Stimulated activated CD4-positive, alpha-beta T cell treated with anti-CD3 and anti-CD28 coated beads, Interleukin-12 subunit alpha, Interleukin-12 subunit beta, amount 100 ng/mL, for 48 hours (primary cell): ENCODE measurements at places on chromosomes 7 and 10.

DNA sequence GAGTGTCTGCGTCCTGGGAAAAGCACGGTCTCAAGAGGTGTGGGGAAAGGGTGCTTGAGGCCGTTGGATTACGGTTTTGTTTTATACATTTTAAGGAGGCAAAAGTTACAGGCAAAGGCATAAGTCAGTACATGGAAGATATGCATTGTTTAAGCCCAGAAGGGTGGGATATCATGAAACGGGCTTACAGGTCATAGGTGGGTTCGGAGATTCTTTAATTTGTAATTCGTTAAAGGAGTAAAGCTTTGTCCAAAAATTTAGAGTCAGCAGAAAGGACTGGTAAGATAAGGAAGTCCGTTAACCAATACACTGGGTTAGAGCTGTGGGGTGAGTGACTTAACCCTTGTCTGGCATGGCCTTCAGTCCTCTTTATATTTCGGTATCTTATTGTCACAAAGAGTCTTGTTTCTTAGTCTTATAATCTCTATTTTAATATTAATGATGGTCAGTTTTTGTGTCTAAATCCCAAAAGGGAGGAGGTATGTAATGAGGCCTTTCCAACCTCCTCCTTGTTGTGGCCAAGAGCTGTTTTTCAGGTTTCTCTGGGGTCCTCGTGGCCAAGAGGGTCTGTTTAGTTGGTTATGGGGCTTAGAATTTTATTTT, 12.7 kb downstream of the TSPAN14 start:
- no peak for DNase-seq

GRCh38 chr10:48511066-48511874, 93.6 kb downstream of the ARHGAP22 start:
- no peak for DNase-seq

- no peak for DNase-seq
Measured at GRCh38 chr10:74824184-74824899, 2.1 kb upstream of the KAT6B start.

DNA sequence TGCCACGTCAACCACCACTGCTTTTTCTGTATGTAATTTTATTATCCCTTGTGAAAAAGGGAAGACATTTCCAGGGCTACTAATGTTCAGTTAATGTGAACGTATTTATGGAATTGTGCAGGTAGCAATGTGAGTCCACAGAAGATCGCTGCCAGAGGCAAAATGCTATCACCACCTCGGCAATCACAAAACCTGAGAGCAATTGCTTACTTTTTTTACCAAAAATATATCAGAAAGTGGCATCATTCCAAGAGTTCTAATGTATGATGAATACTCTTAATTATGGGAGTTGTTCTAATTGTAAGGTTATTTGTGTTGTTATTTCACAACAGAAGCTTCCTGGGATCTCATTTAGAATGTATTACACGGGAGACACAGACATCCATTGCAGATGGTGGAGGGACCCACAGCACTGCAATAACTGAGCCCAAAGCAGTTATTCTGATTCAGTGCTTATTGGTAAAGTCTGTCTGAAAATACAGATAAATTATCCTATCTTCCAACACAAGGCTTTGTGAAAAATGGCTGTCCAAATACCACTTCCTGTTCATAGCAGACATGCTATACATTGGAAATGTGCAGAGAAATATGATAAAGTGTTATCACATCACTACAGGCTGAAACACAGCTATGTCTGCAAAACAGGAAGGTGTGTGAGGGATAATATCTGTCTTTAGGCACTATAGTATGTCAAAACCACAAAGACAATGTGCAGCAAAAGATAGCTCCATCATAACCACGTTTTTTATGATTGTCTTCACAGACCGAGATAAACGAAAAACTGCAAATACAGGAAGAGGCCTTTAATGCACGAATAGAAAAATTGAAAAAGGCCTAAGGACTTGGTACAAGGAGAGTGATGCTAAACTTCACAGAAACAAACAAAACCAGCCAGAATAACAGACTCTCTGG, 102.7 kb downstream of the CABCOCO1 start:
- no peak for DNase-seq

GRCh38 chr10:89025453-89025852, 34.9 kb downstream of the FAS start:
- DNase-seq, result no peak

DNA sequence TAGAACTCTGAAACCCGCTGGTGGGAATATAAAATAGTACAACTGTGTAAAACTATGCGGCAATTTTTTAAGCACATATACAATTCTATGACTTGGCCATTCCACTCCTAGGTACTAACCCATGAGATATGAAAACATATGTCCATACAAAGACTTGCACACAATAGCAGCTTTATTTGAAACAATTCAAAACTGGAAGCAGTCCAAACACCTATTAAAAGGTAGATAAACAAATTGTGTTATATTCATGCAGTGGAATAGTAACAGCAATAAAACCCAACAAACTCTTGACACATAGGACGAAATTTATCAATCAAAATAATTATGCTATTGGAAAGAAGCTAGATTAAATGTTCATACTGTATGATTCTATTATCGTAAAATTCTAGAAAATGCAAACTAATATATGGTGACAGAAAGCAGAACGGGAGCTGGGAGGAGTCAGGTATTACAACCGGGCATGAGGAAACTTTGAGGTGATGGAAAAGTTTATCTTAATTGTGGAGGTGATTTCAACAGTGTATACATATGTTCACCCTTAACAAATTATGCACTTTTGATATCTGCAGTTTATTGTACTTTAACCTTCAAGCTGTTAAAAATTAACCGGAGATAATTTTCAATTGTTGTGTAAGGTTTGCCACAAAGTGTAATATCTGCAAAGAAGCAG, 803 bp upstream of the STK31 start:
- no peak for DNase-seq

GRCh38 chr7:134707663-134708378, 61.2 kb downstream of the BPGM start:
- no peak for DNase-seq

DNA sequence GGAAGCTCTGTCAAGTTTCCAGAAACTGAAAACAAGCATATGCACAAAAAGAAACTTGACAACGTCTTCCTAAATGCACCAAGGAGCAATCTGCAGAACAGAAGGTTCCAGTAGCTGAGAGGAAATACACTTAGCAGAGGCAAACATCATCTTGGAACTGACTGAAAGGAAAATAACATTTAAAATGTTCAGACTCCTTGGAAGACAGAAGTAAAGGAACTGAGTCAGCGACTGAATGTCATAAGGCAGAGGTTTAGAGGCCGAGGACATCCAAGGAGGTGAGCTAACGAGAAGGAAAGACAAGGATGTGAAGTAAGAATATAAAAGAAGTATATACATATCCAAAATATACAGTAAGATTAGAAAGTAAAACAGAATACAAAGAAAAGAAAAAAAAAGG, 24.1 kb downstream of the SEMA3D start:
- DNase-seq, result no peak

DNA sequence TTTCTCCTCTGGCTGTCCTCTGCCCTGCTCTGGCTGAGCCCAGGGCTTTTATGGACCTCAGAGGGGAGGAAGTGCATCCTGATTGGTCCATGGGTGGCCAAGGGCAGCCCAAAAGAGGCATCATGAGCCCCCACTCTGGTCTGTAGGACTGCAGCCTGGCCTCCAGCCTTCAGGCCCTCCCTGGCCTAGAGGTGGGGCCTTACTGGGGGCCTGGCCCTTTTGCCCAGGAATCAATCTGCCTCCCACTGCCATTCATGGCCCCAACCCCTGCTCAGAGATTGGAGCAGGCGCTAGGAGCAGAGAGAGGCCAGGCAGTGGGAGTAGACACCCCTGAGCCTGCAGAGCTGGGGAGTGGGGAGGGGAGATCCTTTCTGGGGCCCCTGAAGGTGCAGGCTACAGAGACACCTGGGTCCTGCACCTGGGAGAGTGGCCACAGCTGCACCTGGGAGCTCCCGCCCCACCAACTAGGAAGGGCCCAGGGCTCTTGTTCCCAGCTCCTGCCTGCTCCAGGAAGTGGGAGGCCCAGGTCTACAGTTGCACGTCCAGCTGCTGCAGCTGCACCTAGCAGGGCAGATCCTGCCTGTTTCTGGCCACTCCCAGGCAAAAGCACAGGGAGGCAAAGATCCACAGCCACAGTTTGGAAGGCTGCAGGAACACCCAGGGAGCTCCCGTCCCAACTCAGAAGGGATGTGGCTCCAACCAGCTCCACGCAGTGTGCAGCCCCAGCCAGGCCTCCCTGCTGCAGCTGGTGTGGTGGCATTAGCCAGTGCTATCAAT, 6.4 kb upstream of the DYNC2I1 start:
- no peak for DNase-seq

DNA sequence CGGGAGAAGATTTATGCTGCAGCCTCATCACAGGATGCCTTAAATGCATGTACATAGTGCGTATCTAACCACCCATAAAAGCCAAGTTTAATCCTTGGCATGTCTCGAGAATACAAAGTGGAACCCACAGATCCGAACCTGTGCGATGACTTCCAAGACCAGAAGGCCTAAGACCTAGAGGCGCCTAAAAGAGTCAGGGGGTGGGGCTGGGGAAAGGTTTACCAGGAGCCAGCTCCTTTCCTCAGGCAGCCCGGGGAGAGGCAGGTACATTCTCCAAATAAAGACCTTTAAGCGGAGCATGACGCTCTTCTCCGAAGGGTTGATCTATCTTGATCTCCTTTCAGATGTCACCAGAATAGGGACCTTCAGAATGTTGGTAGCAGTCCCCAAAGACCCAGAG, 9.7 kb downstream of the SP8 start:
- no peak for DNase-seq

DNA sequence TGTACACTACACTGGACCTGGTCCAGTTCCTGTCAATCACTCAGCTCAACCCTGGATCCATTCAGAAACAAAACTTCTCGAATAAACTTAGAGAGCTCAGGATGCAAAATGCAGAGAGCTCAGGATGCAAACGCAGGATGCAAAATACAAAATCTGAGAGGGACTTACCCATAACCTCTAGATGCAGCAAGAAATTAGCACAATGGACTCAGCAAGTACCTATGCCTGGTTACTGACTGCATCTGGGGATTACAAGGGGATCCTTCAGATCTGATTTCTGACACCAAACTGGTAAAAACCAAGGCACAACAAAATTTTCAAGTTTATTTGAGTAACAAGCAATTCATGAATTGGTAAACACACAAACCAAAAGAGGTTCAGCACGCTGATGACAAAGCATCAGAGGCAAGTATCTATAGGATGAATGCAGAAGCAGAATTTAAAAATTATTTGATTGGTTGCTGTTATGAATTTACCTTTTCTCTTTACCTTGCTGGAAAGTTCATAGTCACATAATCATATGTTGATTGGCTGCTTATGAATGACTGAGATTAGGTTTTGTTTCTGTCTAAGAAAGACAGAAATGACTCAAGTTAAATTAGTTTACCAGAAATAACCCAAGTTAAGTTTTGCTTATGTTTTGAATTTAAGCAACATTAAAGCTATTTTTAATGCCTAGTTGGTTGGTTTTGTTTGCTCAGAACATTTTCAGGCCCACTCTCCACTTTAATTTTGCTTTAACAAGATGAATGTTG, 11.4 kb downstream of the GIMAP6 start:
- no peak for DNase-seq

- no peak for DNase-seq
Measured at GRCh38 chr7:23715099-23715498, 5.1 kb downstream of the STK31 start.

GRCh38 chr7:94351703-94352102, 43.0 kb upstream of the COL1A2 start:
- no peak for DNase-seq

GRCh38 chr7:21137640-21138039, 290.2 kb upstream of the SP4 start:
- no peak for DNase-seq

- DNase-seq, result no peak
Measured at GRCh38 chr7:150945171-150945852, 32.8 kb downstream of the KCNH2 start.

- no peak for DNase-seq
Measured at GRCh38 chr7:50664937-50665336, 99.7 kb upstream of the DDC start.

GRCh38 chr10:44995581-44995913, 5.2 kb upstream of the ZNF22 start:
- DNase-seq, result no peak

GRCh38 chr10:110392121-110392520, 87.4 kb upstream of the SMNDC1 start:
- DNase-seq, result no peak

GRCh38 chr7:42740408-42740807, 171.5 kb downstream of the C7orf25 start:
- DNase-seq, result no peak

- no peak for DNase-seq
Measured at GRCh38 chr7:121187676-121188075, 141.1 kb upstream of the WNT16 start.

GRCh38 chr7:46432708-46433107, 511.6 kb upstream of the IGFBP3 start:
- DNase-seq, result no peak

DNA sequence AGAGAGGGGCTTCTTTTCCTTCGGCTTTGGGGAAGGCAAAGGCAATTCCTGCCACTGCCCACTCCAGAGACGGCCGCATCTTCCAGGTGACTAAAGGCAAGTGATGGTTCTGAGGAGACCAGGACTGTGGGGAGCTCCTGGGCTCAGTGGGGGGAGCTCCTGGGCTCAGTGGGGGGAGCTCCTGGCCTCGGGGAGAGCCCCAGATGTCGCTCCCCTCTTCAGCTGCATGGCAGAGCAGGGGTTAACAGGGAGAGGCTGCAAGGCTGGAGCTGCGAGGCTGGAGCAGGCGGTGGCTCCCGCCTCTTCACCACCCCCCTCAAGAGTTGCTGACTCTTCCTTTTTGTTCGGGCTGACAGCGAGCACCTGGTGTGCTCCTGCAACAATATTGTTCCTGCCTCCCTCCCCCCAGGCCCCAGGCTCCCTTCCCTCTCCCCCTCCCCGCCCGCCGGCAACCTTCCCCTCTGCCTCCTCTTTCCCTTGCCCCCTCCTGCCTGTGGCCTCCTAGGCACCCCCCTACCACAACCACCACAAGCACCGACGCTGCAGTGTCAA, 56.3 kb upstream of the LBX1 start:
- no peak for DNase-seq

GRCh38 chr10:74976565-74976964, 134.9 kb upstream of the SAMD8 start:
- DNase-seq, result no peak

DNA sequence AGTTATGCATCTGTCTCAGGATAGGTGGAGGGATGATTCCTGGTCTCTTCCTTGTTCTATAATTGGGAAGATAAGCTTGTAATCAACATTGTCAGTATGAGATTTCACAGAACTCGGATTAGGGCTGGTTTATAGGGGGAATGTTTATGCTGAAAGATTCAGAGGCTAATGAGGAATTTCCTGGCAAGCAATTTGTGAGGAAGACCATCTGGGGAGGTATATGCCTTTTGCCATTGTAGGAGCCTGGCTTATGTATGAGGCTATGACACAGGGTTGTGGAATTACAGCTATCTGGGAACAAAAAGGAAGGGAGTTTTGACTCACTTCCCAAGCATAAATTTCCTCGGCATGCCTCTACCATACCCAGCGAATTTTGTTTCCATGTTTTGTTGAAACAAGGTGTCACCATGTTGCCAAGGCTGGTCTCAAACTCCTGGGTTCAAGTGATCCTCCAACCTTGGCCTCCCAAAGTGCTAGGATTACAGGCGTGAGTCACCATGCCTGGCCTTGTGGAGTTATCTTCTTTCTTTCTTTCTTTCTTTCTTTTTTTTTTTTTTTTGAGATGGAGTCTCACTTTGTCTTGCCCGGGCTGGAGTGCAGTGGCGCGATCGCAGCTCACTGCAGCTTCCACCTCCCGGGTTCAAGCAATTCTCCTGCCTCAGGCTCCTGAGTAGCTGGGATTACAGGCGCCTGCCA, 1.6 kb upstream of the COPS6 start:
- no peak for DNase-seq

GRCh38 chr7:135262623-135263320, 29.1 kb downstream of the STRA8 start:
- DNase-seq, result no peak
